Pulmonary artery endothelial cell (primary cell): ENCODE measurements at places on chromosomes 1 and 21. TPM values are rescaled to one million over a fixed set of nuclear protein-coding genes. Genes with fewer than 3 reads are reported as not detected.

Gene ATXN7L2
- total RNA-seq, result 0.99 and 1.1 TPM in 2 replicates

Gene DHDDS
- 41.7 and 53.6 TPM in 2 replicates for total RNA-seq

Gene CRNN
- total RNA-seq, result not detected in 2 replicates

Gene NTMT2
- not detected in 2 replicates for total RNA-seq

Gene KCNJ9
- total RNA-seq, result not detected in 2 replicates

Gene SPOCD1
- total RNA-seq, result 32.6 and 74.8 TPM in 2 replicates

Gene GPR25
- total RNA-seq, result not detected in 2 replicates

Gene CRYAA
- not detected in 2 replicates for total RNA-seq

- DNase-seq, result no peak
Measured at GRCh38 chr1:201282216-201282615, 1.1 kb upstream of the PKP1 start.

DNA sequence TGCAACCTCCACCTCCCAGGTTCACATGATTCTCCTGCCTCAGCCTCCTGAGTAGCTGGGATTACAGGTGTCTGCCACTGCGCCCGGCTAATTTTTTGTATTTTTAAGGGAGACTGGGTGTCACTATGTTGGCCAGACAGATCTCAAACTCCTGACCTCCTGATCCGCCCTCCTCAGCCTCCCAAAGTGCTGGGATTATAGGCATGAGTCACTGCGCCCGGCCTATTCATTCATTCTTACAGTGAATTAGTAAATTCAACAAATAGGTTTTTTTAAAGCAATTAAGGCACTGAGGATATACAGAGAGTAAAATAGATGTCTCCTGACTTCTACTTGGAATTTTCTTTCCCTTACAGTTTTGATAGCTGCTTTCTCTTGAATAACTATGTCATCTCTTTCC, 43.5 kb downstream of the CDC42 start:
- DNase-seq, result no peak

- DNase-seq, result no peak
Measured at GRCh38 chr1:116329524-116330341, 43.3 kb upstream of the ATP1A1 start.

GRCh38 chr1:54312796-54313316, 93.3 kb downstream of the SSBP3 start:
- peak; percentile 45 for DNase-seq

DNA sequence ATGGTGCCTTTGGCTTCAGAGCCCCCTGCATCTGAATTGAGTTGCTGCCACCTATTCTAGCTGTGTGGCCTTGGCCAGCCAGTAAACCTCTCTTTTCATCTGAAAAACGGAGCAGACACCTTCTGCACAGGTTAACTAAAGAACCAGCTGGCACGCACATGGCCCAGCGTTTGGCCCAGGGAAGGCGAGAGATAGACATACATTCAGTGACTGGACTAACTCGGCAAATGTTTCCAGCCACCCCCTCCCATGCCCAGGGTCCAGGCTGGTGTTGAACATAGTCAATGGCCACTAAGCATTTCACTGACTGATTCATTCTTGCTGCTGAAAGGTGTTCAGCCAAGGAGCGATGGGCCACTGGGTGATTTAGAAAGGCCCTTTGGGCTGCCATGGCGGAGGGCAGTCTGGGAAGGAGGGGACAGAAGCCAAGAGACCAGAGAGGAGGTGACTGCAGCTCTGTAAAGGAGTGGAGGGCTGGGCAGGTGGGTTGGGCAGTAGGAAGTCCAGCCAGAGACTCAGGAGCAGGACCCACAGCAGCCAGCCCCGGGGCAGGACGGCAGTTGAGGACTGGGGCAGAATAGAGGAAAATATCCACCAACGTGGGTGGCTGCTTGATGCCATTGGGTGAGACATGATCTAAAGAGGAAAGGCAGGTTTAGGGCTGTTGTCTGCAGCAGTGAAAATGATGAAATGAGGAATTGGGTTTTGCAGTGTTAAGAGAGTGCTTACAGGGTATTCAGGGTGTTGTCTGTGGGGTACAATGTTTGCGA, 184.3 kb downstream of the HIVEP3 start:
- DNase-seq, result no peak

DNA sequence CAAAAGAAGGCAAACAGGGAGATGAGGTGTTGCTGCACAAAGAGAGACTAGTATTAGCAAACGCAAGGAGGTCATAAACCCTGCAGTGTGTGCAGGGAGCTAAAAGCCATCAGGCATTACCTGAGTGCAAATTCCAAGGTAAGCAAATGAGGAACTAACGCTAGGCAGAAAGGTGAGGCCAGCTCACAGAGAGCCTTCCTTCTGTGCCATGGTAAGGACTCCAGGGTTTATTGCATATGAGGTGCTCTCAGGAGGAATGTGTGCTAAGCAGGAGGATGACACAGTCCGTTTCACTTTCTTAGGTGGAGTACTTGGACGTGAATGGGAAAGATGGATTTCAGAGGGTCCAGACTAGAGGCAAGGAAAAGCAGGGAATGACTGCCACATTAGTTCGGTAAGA, 44.6 kb upstream of the MYBPHL start:
- no peak for DNase-seq

- no peak for DNase-seq
Measured at GRCh38 chr1:94235189-94236012, 2.0 kb downstream of the ARHGAP29 start.

- DNase-seq, result no peak
Measured at GRCh38 chr1:4745560-4745959, 91.2 kb downstream of the AJAP1 start.

GRCh38 chr21:42775123-42775522, 104.2 kb downstream of the WDR4 start:
- DNase-seq, result no peak

DNA sequence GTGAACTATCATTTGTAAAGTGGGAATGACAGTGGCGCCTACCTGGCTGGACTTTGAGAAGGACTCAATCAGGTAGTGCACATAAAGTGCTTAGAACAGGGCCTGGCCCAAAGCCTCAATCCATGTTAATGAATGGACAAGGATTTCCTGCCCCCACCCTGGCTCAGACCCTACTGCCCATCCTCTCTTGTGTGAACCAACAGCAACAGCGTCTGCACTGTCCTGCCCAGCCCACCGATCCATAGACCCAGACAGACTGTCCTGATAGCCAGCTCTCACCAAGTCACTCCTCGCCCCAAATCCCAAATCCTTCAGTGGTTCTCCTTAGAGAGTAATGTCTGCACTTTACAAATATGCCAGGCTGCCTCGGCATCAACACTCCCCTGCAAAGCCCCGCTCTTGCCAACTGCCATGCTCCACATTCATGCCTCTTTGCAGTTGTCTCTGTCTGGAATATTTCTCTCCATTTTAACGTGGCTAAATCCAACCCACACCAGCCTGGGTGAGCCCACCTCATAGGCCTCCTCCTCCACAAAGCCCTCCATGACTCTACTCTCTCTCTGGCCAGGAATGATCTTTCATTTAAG, 157.6 kb upstream of the EDN2 start:
- DNase-seq, result no peak

DNA sequence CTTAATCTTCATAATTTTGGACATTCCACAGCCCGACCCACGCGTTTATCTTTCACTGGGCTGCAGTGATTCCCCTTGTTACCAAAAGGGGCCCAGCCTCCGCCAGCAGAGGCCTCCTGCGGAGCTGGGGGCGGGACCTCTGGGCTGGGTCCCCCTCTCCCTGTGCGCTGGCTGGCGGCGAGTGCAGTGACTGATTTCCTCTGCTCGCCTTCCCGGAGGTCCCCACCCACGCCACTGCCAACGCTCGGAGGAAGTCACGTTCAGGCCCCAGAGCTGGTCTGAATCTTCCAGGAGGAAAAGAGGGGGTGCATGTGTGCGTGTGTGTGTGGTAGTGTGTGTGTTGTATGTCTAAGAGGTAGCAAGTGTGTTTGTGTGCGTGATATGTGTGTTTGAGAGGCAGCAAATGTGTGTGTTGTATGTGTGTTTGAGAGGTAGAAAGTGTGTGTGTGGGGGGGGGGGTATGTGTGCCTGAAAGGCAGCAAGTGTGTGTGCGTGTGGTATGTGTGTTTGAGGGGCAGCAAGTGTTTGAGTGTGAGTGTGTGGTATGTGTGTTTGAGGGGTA, 35.0 kb upstream of the JAK1 start:
- peak; percentile 43 for DNase-seq

DNA sequence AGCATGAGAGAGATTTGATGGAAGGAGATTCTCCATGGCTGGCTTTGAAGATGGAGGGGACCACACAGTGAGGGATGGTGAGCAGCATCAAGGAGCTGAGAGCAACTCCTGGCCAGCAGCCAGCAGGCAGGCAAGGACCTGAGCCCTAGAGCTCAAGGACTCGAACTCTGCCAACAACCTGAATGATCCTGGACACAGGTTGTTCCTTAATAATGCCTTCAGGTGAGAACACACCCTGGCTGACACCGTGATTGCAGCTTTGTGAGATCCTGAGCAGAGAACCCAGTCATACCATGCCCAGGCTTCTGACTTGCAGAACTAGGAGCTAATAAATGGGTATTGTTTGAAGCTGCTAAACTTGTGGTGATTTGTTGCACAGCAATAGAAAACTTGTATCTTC, 183.1 kb downstream of the LMX1A start:
- DNase-seq, result no peak

- DNase-seq, result no peak
Measured at GRCh38 chr1:51515312-51515960, 3.6 kb downstream of the EPS15 start.

- no peak for DNase-seq
Measured at GRCh38 chr1:204621396-204621795, 64.1 kb downstream of the LRRN2 start.

DNA sequence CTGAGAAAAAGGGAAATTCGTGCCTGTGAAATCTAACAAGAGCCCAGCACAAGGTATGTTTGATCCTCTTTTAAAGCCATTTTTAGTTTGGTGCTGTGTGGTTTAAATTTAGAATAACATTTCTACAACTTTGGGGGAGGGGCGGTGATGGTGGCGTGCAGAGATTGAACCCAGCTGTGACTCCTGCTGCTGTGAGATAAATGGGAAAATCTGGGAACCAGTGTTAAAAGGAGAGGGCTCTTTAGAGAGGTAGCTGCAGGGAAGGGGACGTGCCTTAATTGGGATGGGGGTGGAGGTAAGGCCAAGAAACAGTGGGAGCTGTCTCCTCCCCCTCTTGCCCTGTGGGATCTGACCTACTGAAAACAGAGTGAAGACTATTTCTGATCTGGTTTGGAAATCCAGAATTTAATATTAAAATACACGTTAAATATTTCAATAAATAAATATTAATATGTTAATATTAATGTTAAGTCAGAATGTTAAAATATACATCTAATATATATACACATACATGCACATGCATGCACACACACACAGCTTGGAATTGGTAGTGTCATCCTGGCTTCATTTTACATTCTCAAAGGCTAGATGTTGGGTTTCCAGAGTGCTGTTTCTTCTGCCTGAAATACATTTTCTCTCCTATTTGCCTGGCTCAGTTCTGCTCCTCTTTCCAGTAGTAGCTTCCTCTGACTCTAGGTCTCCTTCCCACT, 30.1 kb upstream of the DNAJC6 start:
- no peak for DNase-seq

GRCh38 chr1:36963006-36963405, 71.3 kb downstream of the GRIK3 start:
- no peak for DNase-seq

DNA sequence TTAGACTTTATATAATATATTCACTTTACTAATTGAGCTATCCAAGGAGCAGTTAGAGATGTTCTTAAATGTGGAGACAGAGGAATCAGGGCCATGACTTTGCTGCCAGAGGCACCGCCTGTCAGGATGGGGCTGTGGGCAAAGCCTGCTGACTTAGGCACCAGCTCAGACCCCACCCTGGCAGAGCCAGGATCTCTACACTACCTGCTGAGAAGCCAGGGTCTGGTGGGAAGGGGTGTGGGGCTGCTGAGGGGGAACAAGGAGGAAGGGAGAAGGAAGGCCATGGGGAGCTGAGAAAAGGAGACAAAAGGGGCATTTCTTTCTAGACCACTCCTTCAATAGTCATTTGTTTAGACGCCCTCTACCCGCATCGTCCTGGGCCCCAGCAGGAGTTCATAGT, 104.8 kb downstream of the TMEM53 start:
- DNase-seq, result no peak

DNA sequence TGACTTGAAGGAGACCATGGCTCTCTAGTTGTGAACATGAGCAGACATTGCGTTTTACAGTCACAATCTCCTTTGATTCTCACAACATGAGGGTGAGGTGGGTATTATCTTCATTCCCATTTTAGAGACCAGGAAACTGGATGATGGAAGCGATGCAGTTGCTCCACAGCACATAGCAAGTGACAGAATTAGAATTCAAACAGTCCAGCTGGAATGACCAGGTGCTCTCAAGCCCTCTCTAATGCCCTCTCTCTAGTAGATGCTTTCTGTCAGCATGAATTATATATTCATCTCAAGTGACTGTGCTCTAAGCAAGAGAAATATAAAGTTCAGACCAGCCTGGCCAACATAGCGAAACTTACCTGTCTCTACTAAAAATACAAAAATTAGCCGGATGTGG, 9.8 kb upstream of the KIF1B start:
- no peak for DNase-seq
